ENCODE measurements at places on chromosomes 6 and 20.
A peak's percentile ranks its signal among the peaks of the same experiment; 100 is the strongest.

GRCh38 chr6:142764311-142764710 lies 180.7 kb downstream of the HIVEP2 start:
- DNase-seq: no peak

GRCh38 chr6:71408787-71409723 lies 120.4 kb downstream of the OGFRL1 start:
- no peak for DNase-seq

DNA sequence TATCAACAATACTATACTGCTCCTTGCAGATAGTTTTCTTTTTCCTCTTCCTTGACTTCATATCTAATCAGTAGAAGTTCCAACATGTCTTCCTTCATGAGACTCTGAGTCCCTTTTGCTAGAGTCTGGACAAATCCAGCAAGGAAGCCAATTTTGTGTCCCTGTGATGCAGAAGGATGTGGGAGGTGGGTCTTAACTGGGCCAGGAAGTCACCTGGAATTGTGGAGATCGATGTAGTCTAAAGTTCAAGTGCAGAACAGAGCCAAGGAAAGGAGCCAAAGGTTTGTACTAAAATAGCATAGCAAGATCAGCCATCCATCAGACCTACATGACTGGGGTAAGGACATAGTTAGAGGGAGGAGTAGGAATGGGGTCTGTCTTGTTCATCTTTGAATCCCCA lies 37.6 kb downstream of the SPTLC3 start:
- DNase-seq: no peak

DNA sequence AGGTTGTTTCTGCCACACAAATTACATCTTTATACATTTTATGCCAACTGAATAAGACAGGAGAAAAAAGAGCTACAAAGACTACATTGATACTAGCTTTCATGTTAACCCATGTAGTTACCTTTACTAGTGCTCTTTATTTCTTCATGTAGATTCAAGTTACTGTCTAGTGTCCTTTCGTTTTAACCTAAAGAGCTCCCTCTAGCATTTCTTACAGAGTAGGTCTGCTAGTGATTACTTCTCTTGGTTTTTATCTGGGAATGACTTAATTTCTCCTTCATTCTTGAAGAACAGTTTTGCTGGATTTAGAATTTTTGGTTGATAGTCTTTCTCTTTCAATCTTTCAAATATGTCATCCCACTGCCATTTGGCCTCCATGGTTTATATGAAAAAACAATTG lies 21.2 kb upstream of the NOP56 start:
- DNase-seq: no peak

DNA sequence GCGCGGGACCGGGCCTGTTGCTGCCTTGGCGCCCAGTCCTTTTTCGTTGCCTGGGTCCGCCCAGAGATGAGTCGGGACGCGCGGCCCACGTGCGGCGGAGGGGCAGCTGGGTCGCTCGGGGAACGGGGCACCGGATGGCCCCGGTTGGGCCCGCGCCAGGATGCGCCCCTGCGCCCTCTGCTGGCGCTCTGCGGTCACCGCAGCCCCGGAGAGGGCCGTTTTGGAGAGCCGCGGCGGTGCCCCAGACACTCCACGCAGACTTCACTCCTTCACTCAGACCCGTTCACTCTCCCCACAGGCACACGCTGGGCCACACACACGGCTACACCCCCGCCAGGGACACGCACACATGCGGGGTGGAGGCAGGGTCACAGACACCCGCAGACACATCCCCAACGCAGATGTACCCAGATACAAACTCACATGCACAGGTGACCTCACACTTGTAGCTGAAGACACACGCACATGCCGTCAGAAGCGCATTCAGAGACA lies 38.8 kb downstream of the SRC start:
- peak; percentile 79 for DNase-seq

GRCh38 chr6:7939864-7940228 lies 29.3 kb upstream of the TXNDC5 start:
- DNase-seq: no peak

DNA sequence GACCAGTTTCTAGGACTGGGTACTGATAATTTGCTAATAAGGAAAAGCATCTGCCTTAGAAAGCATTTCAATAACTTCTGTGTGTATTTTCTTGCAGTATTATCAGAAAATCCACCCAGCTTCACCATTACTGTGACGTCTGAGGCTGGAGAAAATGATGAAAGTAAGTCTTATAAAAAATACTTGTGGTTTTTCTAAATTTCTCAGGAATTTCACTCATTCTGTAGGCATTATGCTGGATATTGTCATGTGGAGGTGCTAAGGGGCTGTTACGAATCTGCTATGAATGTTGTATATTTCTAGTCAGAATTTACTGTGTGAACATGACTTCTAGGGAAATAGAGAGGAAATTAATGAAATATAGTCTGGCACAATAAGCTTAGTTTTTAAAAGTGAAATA lies 8.9 kb downstream of the RWDD1 start:
- no peak for DNase-seq

DNA sequence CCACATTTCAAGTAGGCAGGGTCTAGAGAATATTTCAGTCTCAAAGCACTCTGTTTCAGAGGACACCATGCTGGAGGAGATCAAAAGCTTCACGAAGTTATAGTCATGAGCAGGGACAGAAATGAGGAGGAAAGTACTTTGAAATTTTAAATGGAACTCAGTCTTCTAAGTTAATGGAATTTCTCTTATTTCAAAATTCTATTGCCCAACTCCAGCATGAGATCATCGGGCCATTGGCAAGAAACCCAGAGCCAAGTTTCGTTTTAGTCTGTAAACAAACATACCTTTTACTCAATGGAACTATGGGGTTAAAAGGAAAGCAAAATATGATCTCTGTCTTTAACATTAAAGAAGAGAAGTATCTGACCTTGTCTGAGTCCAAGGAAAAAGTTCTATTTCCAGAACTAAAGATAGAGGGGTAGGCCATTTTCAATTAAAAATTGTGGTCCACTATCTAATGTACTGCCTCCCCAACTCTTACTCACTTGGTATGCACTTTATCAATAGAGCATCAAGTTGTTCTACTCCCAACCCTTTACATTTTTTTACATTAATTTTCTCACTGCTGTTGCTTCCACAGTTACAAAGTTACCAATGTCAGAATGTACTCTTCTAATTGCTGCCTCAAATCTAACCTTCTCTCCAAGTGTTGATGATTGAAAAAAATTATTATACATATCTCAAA lies 235.3 kb upstream of the NRSN1 start:
- DNase-seq: no peak

GRCh38 chr6:157961153-157961831 lies 20.4 kb upstream of the SYNJ2 start:
- no peak for DNase-seq

GRCh38 chr6:43070028-43070632 lies 6.0 kb upstream of the PTK7 start:
- DNase-seq: no peak

GRCh38 chr20:52601295-52601971 lies 370.7 kb upstream of the TSHZ2 start:
- DNase-seq: no peak

- DNase-seq: no peak
Measured at GRCh38 chr6:40251637-40252300, 317.5 kb upstream of the MOCS1 start.

- DNase-seq: no peak
Measured at GRCh38 chr6:143750877-143751276, 73.1 kb downstream of the PHACTR2 start.

GRCh38 chr6:125004797-125005595 lies 42.8 kb downstream of the RNF217 start:
- DNase-seq: no peak

- DNase-seq: no peak
Measured at GRCh38 chr20:45370571-45371160, 7.5 kb downstream of the TP53TG5 start.

GRCh38 chr6:30263734-30264133 lies 50.5 kb upstream of the TRIM26 start:
- no peak for DNase-seq

DNA sequence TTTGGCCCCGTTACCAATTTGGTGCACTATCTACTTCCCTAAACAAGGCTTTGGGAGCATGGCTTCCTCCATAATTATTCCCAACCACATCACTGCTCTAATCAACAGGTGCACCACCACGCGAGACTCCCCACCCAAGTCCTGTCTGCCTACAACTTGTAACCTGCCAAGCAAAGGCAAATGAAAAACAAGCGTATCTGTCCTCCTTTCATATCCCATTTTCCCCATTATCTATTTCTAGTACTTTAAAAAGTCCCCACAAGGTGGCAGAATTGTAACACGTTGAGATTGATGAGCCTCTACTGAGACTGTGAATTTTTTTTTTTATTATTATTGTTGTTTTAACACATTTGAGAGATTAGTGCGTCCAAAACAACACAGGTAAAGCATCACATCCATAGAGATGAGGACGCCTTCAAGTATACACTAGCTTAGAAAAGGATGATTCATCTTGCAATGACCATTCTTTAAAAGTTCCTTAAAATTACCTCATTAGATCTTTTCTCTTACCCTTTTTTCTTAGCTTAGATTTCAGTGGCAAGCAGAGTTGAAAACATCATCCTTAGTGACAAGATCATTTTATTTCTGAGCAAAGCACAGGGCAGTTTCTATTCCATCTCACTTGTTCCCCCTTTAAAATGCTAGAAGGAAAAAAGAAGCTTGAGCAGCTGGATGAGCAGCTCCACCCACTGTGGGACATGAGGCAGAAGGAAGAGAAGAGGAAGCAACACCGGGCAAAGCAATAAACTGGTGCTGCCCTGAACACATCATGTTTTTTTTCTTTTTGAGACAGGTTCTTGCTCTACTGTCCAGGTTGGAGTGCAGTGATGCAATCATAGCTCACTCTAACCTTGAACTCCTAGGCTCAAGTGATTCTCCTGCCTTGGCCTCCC lies 210.8 kb downstream of the ARHGAP18 start:
- peak; percentile 54 for DNase-seq

GRCh38 chr20:19285436-19285835 lies 73.0 kb downstream of the SLC24A3 start:
- no peak for DNase-seq

DNA sequence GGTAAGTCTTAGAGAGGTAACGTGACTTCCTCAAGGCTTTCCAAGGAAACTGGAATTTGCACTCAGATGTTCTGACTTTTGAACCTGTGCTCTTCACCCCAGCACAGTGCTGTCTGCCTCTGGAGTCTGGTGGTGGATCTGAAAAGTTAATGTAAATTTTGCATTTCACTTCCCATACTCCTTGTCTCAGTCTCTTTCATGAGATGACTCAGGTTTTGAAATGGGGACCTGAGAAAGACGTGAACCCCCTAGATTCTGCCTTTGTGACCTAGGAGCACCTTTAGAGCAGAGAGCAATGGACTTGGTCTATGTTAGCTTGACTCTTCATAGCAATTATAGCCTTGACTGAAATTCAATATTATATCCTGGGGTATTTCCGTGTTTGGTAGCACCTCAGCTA lies 223.0 kb downstream of the QKI start:
- DNase-seq: no peak
